ENCODE measurements at places on chromosomes 1 and 21.

GRCh38 chr1:66334318-66334717, 199.6 kb upstream of the SGIP1 start:
- DNase-seq, result no peak

DNA sequence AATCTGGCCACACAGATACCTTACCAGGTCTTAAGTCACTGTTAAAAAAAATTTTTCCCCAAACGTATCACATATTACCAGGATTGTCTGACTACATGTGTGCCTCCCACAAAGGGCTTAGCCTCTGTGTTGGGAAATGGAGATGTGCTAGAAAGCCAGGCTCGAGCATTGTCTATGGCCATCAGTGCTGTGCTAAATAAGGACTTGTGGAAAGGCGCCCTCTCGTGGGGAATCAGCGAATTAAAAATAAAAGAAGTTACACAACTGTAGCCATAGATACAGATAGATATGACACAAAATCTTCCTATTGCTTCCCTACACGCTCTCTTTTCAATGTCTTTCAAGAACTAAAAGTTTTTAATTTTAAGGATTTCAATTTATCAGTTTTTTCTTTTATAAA, 47.5 kb upstream of the CRNN start:
- peak; percentile 33 for DNase-seq

- DNase-seq, result no peak
Measured at GRCh38 chr21:38351176-38351959, 94.6 kb downstream of the KCNJ15 start.

GRCh38 chr1:188949701-188950100, 1528.0 kb downstream of the BRINP3 start:
- DNase-seq, result no peak

DNA sequence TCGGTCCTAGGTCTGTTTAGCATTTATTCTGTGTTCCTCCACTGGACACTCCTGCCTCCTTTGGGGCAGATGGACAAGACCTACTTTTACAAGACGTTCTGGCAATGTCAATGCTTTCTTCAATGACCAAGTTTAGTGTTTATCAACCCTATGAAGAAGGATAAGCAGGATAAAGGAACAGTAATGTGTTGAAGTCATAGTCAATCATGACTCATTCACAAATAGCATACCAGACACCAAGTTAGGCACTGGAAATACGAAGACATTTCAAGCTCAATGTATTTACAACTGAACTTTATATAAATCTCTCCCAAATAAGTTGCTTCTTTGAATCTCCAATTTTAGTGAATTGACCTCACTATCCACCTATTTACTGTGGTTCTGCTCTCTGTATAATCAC, 4.8 kb upstream of the SLC35D1 start:
- no peak for DNase-seq

DNA sequence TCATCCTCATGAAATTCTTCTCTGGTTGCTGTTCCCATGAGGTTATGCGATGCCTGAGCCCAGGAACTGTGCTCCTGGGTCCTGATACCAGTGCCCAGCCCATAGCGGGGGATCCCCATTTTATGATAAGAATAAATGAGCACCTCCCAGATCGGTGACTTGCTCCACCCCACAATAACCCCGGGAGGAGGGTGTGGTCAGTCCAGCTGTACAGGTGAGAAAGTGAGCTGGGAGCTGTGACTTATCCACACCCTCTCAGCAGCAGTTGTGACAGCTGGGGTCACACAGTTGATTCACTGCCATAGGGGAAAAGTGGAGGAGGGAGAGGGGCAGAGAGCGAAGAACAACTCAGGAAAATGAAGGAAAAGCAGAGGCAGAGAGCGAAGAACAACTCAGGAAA, 33.4 kb downstream of the OR2G3 start:
- DNase-seq, result no peak

GRCh38 chr1:59007820-59008598, 224.2 kb upstream of the JUN start:
- no peak for DNase-seq

- no peak for DNase-seq
Measured at GRCh38 chr1:155034318-155035208, 939 bp downstream of the DCST1 start.

DNA sequence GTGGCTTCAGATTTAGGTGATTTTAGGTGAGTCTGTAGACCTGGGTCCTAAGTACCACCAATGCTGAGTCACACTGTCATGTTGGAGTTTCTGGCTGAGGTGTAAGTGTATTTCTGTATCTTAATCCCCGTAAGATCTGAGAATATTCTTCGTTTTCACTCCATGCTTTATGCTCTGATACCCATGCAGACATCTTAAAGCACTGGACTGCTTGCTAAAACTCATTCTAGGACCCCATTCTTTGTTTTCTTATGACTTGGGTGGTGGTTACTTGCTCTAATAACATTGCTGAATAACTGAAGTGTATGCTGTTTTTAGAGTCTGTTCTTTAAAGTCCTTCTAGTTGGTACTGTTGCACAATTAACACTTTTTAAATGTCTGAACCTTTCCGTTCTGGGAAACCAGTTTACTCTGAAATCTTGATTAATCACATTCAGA, 36.6 kb downstream of the CDC42 start:
- DNase-seq, result no peak

DNA sequence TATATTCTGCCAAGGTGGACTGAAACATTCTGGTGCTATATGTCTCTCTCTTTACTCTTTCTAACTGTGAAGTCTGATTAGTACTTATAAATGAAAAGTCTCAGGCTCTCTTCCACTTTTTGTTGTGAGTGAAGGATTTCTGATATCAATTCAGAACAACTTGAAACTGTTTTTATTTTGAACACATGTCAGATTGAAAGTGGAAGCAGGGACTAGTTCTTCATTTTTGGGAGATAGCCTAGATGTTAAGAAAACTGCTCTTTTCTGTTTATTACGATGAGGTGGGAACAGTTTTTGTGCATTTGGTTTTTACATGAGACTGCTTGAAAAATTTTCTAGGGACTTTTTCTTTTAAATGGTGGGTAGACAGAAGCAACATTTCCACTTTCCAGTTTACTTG, 14.5 kb upstream of the GBP3 start:
- no peak for DNase-seq

GRCh38 chr1:54347955-54348699, 58.1 kb downstream of the SSBP3 start:
- no peak for DNase-seq

- peak; percentile 27 for DNase-seq
Measured at GRCh38 chr1:178126741-178127185, 32.9 kb downstream of the RASAL2 start.

DNA sequence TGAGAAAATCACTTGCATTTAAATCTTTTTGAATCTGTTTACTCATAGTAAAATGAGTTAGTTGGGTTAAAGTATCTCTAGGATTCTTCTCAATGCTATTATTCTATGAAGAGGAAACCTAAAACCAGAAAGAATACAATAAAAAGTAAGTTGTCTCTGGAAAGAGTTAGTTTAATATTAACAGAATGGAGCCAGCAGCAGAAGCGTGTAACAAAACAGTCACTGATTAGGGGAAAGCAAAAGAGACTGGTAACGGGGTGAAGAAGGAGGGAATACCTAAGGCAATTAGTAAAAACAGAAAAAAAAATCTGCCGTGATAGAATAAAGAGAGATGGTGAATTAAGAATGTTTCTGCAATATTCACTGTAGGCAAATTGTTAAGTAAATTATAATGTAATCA, 60.0 kb downstream of the NRDC start:
- DNase-seq, result no peak

DNA sequence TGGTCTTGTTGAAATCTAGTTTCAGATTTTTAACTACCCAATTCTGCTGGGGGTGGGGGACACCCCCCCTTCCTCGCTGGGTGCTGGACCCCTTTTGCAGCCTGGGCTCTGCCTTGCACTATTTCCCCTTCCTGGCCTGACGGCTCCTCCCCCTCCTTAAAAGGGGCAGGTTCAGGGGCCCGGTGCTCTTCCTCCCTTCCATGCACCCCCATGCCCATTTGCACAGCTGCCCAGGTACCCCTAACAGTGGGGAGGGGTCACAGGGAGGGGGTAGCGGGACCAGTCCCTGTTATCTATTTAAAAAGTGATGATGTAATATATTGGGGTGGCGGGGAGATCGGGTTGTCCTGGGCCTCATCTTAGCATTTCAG, 15.3 kb downstream of the ZBTB7B start:
- DNase-seq, result no peak

- no peak for DNase-seq
Measured at GRCh38 chr1:25890239-25891034, 14.9 kb upstream of the PAQR7 start.

- DNase-seq, result no peak
Measured at GRCh38 chr1:12276225-12276624, 46.4 kb downstream of the VPS13D start.

- no peak for DNase-seq
Measured at GRCh38 chr1:227223171-227223806, 95.0 kb downstream of the CDC42BPA start.

- DNase-seq, result no peak
Measured at GRCh38 chr1:192476802-192477298, 98.7 kb upstream of the RGS1 start.

- no peak for DNase-seq
Measured at GRCh38 chr1:101376121-101377083, 139.6 kb downstream of the S1PR1 start.

DNA sequence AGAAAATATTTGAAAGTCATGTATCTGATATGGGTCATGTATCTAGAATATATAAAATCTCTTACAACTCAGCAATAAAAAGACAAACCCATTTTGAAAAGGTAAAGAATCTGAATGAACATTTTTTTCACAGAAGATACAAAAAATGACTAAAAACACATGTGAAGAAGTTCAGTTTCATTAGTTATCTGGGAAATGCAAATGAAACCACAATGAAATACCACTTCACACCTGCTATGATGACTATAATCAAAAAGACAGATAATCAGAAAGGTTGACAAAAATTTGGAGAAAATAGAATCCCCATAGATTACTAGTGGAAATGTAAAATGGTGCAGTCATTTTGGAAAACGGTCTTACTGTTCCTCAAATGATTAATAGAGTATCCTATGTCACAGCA, 631.0 kb downstream of the MRPL39 start:
- DNase-seq, result no peak

DNA sequence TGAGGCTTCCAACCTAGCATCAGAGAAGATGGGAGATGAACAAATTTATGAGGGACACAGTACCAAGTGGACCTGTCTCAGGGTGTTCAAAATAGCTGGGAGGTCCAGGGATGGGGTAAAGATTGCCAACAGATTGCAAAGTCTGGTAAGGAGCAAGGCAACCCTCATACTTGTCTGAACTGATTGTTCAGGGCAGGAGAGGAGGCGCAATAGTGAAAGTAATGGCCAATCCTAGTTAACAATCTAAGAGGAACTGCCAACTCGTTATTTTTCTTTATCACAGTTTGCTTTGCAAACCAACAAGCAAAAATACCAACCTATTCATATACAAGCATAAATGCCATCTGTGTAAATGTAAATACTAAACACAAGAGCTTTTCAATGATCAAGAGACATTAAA, 78.4 kb upstream of the S1PR1 start:
- DNase-seq, result no peak

DNA sequence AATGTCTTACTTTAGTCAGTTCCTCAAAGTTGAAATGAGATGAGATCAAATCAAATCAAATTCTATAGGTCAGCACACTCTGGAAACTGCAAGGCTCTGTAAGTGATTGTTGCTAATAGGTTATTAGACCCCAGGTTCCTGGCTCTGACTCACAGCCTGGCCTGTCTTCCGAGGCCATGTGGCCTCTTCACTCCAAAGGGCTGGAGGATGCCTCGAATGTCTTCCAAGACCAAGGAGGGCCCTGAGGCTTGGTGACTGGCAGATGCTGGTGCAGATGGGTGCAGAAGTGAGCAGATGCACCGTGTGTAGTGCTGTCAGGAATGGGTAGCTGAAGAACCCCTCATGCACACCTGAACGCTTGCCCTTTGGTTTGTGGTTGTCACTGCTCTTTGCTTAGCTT, 113.4 kb downstream of the MAB21L3 start:
- no peak for DNase-seq

- DNase-seq, result no peak
Measured at GRCh38 chr1:162360874-162361260, 15.8 kb downstream of the SPATA46 start.

- DNase-seq, result no peak
Measured at GRCh38 chr1:171248841-171249240, 547 bp downstream of the FMO1 start.

GRCh38 chr1:31405578-31406245, 7.3 kb upstream of the SERINC2 start:
- DNase-seq, result no peak

DNA sequence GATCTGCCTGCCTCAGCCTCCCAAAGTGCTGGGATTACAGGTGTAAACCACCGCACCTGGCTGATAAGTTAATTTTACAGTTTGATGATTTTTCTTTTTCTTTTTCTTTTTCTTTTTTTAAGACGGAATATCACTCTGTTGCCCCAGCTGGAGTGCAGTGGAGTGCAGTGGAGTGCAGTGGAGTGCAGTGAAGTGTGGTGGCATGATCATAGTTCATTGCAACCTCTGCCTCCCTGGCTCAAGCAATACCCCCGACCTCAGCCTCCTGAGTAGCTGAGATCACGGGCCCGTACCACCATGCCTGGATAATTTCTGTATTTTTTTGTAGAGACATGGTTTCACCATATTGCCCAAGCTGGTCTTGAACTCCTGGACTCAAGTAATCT, 84.4 kb upstream of the CXADR start:
- no peak for DNase-seq

GRCh38 chr1:12552951-12553921, 64.8 kb downstream of the DHRS3 start:
- no peak for DNase-seq

DNA sequence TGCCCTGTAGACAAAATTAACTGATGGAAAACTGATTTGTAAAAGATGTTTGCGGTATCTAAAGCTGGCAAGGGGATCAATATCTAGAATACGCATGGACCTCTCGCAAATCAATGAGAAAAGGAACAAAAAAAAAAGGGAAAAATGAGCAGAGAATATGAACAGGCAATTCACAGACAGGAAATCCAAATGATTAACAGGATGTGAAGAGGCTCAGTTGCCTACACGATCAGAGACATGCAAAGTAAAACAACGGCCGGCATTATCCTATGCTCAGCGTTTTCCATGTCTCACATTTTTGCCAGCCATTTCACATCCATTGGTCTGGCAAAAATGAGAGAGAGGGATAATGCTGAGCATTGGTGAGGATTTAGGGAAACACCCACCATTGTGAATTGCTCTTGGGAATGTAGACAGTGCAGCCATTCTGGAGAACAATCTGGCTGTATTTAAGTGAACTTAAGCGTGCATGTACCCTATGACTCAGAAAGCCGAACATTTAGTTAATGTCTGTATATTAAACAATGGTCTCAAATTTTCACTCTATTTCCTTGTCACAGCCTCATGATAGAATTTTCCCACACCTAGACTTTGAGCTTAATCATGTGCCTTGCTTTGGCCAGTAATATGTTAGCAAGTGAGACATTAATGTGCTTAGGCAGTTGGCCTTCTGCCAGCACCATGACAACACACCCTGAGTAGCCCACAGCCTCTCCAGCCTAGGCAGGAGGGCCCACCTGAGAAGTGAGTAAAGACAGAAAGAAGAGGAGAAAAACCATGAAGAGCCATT, 61.0 kb upstream of the NBPF3 start:
- DNase-seq, result no peak

- DNase-seq, result no peak
Measured at GRCh38 chr1:14625572-14625971, 27.1 kb downstream of the KAZN start.
